Activated naive CD4-positive, alpha-beta T cell treated with anti-CD3 and anti-CD28 coated beads for 36 hours (primary cell): ENCODE measurements at places on chromosomes 7 and 10. TPM values are rescaled to one million over a fixed set of nuclear protein-coding genes. Genes with fewer than 3 reads are reported as not detected.

Gene SPDYE16
- 0.12 TPM for total RNA-seq

Gene GPRIN2
- not detected for total RNA-seq

DNA sequence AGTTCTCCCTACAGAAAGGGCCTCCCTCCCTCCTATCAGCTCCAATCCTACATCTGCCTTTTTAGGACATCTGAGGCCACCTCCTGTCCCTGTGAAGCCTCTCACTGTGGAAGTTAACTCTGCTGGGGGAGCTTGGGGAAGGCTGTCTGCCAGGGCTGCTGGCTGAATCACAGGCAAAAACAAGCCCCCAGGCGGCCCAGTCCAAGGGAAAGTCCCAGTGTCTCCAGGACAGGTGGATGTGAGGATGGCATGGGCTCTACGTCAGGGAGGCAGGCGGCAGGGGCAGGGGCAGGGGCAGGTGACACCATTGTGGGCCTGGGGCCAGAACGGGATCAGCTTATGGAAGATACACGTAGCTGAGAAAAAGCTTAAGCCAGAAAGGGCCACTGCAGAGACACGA is 240.2 kb downstream of the MAD1L1 start:
- H3K27me3 ChIP-seq, result no peaks in the 10 kb centered on the region
- no peak overlapping the region for H3K4me3 ChIP-seq
- H3K27ac ChIP-seq, result no peak overlapping the region
- no peaks in the 10 kb centered on the region for H3K36me3 ChIP-seq
- H3K4me1 ChIP-seq, result peaks cover 7% of the 10 kb centered on the region
- no peak for DNase-seq

DNA sequence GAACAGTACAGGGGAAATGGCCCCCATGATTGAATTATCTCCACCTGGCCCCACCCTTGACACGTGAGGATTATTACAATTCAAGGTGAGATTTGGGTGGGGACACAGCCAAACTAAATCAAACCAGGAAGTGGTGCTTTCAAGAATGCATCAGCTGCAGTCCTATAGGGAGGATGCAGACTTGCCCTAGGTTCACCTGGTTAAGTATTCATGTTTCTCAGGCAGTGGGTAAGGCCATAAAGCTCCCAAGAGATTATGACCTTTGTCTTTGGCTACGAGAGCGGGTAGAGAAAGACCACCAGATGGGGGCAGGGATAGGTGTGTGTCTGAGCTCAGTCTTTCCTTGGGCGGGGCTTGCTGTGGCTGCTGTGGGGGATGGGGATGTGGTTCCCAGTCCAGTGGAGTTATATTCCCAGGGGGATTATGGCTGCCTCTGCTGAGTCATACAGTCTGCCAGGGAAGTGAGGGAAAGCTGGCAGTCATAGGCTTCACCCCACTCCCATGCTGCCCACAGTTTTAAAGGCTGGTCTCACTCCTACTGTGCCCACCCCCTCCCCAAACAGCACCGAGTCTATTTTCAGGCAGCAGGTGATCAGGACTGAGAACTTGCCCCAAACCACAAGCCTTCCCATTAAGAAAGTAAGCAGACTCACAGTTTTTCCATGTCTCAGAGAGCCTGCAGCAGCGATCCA is 8.4 kb upstream of the R3HCC1L start:
- H3K27me3 ChIP-seq, result peaks cover 19% of the 10 kb centered on the region
- no peak for DNase-seq
- no peaks in the 10 kb centered on the region for H3K36me3 ChIP-seq

Gene ABHD11
- total RNA-seq, result 9.4 TPM

Gene ASNS
- total RNA-seq, result 332 TPM

Gene TEX47
- total RNA-seq, result not detected

Gene NKX1-2
- not detected for total RNA-seq
